Testis (tissue), 5 donors: ENCODE measurements at places on chromosomes 5 and 9. TPM values are rescaled to one million over a fixed set of nuclear protein-coding genes. Genes with fewer than 3 reads are reported as not detected.
A peak's percentile ranks its signal among the peaks of the same experiment; 100 is the strongest.

The ENHO gene
- total RNA-seq, result 31.2 TPM

The PPP2R2B gene
- 32.0 TPM for total RNA-seq

The FGF1 gene
- 4.4 TPM for total RNA-seq

DNA sequence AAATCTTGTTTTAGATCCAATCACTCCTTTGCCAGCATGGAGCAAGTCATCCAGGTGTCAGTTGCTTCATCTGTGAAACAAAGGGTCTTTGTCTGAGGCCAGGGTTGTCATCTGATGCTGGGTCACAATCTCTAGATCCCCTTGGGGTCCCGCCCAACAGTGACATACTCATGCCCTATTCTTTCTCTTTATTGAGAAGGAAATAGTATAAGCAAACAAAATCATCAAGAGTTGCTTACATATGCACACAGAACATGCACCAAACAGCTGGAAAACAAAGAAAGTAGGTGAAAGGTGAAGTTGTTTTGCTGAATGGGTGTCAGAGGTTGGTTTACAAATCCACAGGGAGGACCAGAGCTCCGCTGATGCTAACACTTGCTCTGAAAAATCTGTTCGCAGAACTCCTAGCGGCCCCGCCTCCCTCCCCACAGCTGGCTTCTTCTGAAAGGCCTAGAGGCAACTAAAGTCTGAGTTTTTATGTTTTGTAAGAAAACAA is 106.1 kb upstream of the SLC44A1 start:
- DNase-seq, result peak; percentile 66

- DNase-seq, result no peak
Measured at GRCh38 chr9:100129772-100130171, 30.7 kb downstream of the INVS start.

- DNase-seq, result no peak
Measured at GRCh38 chr5:108769352-108769751, 21.7 kb downstream of the FER start.

- no peak for DNase-seq
Measured at GRCh38 chr9:118734696-118735095, 634.5 kb downstream of the BRINP1 start.

DNA sequence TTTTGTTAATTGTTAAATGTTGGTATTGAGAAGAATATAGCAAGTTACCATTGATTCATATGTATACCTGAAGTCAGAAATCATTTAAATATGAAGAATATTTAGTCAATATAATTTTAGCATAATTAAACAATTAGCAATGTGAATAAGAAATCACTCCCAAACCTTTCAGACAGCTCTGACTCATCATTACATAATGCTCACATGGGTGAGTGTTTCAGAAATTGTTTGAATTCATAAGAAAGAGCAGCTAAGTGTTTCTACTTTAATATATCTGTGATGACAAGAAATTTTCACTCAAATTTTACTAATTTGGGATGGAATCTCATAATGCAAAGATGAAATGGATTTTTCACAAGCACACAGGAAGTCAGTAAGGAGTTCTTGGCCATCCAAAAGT is 42.0 kb upstream of the CDC42SE2 start:
- no peak for DNase-seq

GRCh38 chr5:146588331-146589027 is 72.5 kb upstream of the GPR151 start:
- no peak for DNase-seq

- DNase-seq, result peak; percentile 18
Measured at GRCh38 chr5:98638701-98639100, 134.8 kb upstream of the RGMB start.

DNA sequence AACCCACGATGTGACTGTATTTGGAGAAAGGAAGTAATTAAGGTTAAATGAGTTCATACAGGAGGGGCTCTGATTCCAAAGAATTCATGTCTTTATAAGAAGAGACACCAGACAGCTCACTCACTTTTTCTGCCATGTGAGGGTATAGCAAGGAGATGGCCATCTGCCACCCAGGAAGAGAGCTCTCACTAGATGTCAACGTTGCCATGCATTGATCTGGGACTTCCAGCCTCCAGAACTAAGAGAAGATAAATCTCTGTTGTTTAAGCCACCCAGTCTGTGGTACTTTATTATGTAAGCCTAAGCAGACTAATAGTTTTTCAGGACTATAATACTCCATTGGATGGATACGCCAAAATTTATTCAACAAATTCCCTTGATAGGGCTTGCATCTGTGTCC is 89.8 kb upstream of the RAD23B start:
- no peak for DNase-seq

- no peak for DNase-seq
Measured at GRCh38 chr9:84759300-84759750, 89.8 kb downstream of the NTRK2 start.

DNA sequence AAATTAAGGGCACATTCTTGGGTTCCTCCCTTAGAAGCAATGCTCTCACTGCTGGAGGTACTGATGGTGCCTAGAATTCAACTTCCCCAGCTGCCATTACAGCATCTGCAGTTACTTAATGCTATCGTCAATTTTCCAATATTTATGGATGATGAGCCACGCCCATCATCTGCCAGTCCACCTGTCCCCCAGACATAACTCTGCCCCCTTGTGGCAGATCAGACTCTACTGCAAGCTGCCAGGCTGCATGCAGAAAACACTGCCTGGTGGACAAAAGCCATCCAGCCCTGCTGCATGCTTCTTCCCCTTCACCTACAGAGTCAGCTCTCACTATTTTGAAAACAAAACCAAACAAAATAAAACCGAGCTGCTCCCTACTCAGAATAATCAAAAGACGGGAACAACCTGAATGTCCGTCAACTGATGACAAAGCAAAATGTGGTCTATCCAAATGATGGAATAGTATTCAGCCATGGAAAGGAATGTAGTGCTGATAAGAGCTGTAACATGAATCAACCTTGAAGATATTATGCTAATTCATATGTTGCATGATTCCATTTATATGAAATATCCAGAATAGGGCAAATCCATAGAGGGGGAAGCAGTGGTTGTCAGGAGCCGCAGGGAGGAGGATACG is 66.4 kb downstream of the RETREG1 start:
- peak; percentile 40 for DNase-seq
